Progenitor cell of endocrine pancreas (in vitro differentiated cells): ENCODE measurements at places on chromosomes 2 and 18. TPM values are rescaled to one million over a fixed set of nuclear protein-coding genes. Genes with fewer than 3 reads are reported as not detected.

LIPG gene
- total RNA-seq: 34.1 and 34.4 TPM in 2 replicates

ITGA4 gene
- 0.96 and 1.5 TPM in 2 replicates for total RNA-seq

FIGN gene
- total RNA-seq: 18.0 and 19.3 TPM in 2 replicates

DNA sequence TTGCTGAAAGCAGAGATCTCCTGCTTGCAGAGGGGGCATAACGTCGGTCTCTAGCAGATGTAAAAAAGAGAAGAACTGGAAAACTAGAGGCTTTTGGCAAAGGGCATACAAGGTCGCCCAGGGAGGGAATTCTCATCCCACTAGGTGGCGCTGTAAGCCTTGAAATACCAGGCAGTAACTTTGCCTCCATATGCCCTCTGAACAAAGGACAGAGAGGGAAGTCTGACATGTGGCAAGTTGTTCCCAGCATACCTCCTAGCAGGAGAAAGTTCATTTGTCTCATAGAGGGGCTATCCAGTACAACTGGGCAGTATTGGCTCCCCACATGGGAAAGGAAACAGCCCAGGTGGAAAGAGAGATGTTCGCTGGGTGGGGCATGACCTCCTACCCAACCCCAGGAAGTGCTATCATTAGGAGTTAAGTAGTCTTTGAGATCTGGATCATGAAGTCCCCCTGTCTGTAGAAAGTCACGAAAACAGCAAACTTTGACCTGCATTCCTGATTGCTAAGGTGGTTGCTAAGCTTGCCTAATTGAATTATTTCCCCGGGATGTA is 39.9 kb downstream of the STK17B start:
- no peak for DNase-seq

GRCh38 chr2:176092270-176093144 is at the start of gene HOXD13:
TSS of gene HOXD13 (plus strand) at chr2:176092721. CDS start at chr2:176092891, 170 bp downstream.
- no peak for DNase-seq

LIMS3 gene
- 0.93 and 1.3 TPM in 2 replicates for total RNA-seq

CETN1 gene
- total RNA-seq: not detected in 2 replicates

RIT2 gene
- total RNA-seq: not detected in 2 replicates

CD8B gene
- total RNA-seq: 0.62 TPM in 1 of 2 replicates, not detected in the other

GRCh38 chr2:167069855-167070254 is 181.6 kb downstream of the XIRP2 start:
- DNase-seq: no peak

ST6GAL2 gene
- 8.0 and 8.3 TPM in 2 replicates for total RNA-seq

DNA sequence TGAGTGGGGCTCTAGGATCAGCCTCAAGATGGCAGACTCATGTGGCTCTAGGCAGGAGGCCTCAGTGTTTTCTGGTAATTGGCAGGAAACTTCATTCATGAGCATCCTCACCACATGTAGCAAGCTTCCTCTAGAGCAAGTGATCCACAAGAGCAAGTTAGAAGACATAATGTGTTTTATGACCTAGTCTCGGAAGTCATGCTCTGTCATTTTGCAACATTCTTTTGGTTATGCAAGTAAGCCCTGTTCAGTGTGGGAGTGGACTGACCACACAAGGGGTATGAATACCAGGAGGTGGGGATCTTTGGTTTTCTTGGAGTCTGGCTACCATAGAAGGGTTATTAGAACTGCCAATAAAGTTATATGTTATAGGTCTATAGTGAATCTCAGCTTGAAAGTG is 66.8 kb upstream of the STK39 start:
- no peak for DNase-seq

DNA sequence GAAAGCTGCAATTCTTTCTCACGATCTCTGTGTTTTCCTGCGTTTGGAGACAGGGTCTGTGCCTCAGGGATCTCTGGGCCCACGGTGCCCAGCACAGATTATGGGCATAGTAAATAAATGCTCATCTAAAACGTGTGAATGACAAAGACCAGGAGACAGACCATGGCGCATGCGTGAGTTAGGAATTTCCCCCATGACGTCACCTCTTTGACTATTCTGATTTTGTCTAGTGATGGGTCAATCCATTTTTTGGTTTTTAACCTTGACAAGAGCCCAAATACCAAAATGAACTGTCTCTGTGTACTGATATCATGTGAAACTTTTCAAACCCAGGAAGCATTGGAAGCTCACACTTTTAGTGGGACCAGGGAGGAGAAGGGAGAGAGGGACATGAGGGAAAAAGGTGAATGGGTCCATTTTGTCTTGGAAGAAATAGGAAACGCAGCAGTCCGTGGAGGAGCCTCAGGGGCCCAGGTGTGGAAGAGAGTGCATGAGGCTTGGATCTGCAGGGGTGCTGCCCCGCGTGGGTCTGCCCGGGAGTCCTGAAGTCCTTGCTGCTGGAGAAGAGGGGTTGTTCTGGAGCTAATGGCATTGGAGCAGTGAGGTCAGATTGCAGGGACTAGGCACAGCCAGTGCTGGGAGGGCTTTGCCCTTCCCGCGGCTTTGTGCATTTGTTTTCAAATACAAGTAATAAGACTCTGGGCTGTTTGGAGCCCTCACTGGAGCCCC is 172.2 kb downstream of the ASB1 start:
- no peak for DNase-seq

DNA sequence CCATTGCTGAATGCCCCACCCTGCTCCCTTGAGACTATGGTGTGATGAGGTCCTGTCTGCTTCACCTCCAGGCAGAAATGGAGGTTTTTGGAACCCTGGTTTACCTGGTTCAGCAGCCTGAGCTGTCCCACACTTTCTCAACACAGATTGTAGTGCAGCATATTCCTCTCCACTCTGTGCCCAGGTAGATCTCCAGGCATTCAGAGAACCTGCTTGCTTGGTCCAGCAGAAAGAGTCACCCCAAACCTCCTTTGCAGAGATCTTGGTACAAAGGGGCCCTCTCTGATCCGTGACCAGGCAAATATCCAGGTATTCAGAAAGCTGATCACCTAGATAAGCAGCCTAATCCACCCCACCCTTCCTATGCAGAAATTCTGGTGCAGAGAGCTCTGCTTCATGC is 1288.2 kb upstream of the CRIM1 start:
- no peak for DNase-seq

GRCh38 chr18:56563568-56563967 is 74.8 kb downstream of the TXNL1 start:
- DNase-seq: no peak

GRCh38 chr2:165898381-165898780 is 55.2 kb downstream of the TTC21B start:
- DNase-seq: no peak

DNA sequence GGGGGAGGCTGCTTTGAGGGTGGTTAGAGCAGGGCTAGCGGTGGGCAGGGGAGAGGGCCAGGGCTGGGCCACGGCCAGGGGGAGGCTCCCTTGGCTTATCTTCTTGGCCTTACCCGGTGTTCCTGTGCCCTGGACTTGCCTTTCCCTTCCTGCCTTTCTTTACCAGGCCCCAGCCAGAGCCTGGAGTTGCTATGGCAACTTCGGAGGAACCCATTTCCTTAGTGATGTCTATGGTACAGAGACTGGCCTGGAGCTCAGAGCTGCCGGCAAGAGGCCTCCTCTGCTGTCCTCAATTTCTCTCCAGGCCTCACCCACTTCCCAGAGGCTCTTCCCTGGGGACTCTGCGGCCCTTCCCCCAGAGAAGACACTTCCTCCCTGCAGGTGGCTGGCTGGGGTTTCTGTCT is 11.5 kb downstream of the SPEG start:
- DNase-seq: no peak

EMILIN1 gene
- total RNA-seq: 1.1 and 2.5 TPM in 2 replicates

DNA sequence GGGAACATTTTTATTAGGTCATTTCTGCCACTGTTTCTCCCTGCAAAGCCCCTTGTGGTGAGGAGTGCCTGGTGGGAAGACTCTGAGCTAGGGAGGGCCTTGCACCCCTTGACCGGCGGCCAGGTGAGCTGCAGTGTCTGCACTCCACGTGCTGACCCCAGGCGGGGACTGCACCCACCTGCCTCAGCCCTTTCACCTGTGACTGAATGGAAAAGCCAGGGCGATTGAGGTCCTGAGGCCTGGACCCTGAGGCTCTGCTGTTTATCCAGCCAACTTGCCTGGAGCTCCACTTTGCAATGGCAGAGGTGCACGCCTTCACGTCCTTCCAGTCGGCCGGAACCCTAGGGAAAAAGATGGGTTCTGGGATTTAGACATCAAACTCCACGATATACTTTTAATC is 53.1 kb downstream of the TMEM18 start:
- DNase-seq: no peak

DNA sequence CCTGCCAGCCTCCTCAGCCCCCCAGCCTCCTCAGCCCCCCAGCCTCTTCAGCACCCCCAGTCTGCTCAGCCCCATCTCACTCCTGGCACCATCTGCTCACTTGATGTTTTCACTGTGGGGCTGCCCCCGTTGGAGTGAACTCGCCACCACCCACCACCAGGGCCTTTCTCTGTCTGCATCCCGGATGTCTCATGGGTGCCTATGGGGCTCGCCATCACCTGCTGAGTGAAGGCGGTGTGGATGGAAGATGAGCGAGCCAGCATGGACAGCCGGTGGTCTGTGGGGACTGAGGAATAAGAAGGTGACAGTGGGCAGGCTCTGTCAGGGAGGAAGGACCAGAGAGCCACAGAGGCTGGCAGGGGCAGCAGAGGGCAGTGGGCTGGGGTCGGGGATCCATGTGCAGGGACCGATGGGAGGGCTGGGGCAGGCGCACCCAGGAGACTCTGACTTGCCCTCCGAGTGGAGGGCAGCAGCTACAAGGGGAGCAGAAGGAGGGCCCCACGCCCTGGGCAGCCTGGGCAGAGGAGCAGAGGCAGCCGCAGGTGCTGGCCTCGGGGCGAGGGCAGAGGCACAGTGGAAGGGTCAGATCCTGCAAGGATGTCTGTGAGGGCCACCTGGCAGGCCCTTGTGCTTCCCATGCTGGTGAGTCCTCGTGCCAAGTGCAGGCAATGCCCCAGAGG is 74.7 kb upstream of the ODC1 start:
- no peak for DNase-seq

DNA sequence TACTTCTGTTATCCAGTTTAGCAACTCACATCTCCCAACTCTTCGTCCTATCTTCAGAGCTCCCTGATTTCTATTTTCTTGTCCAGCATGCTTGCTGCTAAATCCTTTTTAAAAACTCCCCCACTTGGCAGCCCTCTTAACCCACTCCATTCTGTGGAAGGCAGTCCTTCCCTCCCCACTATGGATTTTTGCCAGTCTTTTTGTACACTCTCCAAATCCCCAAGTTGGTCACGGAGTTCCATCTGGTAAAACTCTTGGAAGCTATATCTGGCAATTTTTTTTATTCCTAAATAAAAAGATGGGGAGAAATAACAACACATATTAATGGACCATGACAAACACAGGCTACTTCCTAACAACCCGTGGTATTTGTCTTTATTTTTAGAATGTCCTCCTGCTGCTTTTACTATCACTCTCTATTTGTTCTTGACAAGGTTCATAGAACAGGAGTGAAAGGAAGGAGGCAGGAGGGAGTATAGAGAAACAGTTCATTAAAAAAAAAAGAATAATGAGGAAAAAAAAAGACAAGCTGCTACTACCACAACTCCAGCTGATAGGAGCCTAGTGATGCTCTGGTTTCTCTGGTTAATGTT is 120.0 kb upstream of the THSD7B start:
- DNase-seq: no peak

TUBA4B gene
- not detected in 2 replicates for total RNA-seq

DNA sequence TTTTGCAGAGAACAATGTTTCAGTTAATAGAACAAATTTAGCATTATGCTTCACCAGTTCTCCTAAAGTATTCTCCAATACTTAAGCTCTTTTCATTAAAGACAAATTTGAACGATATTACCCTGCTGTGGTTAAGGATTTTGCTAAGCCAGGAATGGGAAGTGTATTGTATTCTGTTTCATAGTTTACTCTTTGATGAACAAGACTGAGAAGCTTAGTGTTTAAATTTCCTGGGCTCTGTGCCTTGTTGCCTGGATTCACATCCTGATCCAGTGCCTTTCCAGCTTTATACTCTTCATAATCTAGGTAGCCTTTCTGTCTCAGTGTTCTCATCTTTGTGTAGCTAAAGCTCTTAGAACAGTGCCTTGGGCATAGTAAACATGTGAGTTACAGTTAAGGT is 58.6 kb upstream of the GLS start:
- DNase-seq: no peak

DNA sequence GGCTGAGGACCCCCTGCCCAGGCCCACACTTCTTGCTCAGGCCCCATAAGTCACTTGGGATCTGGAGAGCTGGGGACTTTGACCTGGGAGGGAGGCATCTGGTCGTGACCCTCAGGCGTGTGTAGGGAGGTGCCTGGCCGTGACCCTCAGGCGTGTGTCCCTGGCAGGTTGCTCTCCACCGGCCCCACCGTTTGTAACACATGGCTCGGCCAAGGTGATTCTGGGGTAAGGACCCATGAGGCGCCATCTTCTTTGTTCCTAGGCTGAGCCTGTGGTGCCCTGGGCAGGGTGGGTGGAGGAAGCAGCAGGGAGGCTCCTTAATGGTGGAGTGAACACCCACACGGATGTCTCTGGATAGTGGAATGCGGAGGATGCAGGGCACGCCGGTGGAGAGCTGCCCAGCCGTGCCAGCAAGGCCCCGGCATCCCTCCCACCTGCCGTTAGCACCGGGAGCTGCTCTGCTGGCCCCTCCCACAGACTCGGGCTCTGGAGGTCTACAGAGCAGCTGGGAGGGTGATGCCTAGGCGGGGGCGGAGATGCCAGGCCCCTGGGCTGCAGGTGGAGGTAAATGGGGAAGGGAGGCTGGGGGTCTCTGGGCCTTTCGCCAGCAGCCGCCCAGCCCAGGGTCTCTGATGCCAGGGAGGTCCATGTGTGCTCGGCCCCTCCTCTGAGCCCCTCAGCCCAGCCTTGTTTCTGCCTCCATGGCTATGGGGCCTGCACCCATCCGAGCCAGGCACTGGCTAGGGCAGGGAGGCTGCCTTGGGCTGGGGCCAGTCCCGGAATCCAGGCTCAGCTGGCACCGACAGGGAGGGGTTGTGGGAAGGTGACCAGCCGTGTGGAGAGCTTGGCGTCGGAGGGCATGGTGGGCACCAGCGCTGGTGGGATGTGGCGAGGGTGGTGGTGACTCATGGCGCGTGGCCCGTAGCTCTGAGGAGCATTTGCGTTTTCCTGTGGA is 1.1 kb upstream of the GAL3ST2 start:
- no peak for DNase-seq

GRCh38 chr2:75634945-75635344 is 11.6 kb upstream of the MRPL19 start:
- no peak for DNase-seq

- no peak for DNase-seq
Observed at GRCh38 chr2:223029287-223029686, 22.7 kb upstream of the KCNE4 start.
